ENCODE measurements at places on chromosomes 12 and 14. TPM values are rescaled to one million over a fixed set of nuclear protein-coding genes. Genes with fewer than 3 reads are reported as not detected.

The TRAF3 gene
- 27.7 TPM for total RNA-seq

The CISTR gene
- not detected for total RNA-seq

The SDR9C7 gene
- total RNA-seq, result not detected

The SMCO2 gene
- 0.50 TPM for total RNA-seq

The IL31 gene
- total RNA-seq, result not detected

The NPFF gene
- not detected for total RNA-seq

The LRP1-AS gene
- total RNA-seq, result not detected

The SLC39A5 gene
- total RNA-seq, result not detected

The HOXC12 gene
- total RNA-seq, result not detected

The NIN gene
- total RNA-seq, result 64.3 TPM

The USP44 gene
- 1.7 TPM for total RNA-seq

The SLC25A47 gene
- not detected for total RNA-seq

The MMP17 gene
- total RNA-seq, result 3.2 TPM

The BCL11B gene
- total RNA-seq, result 0.27 TPM

The NOVA1 gene
- total RNA-seq, result 6.2 TPM

The C12orf76 gene
- 10.2 TPM for total RNA-seq

The SYT1 gene
- total RNA-seq, result 1.1 TPM

The CCDC196 gene
- total RNA-seq, result not detected

The CAMKK2 gene
- total RNA-seq, result 28.5 TPM

The RNF212B gene
- not detected for total RNA-seq

The MYL6B gene
- 51.1 TPM for total RNA-seq

The LTBP2 gene
- total RNA-seq, result 256 TPM

The LALBA gene
- not detected for total RNA-seq

The PUS7L gene
- 25.5 TPM for total RNA-seq

The PCNX1 gene
- total RNA-seq, result 57.7 TPM

The PWP1 gene
- total RNA-seq, result 171 TPM

The TMPRSS12 gene
- total RNA-seq, result not detected

The NDRG2 gene
- not detected for total RNA-seq

The ANKRD33 gene
- total RNA-seq, result 0.27 TPM

The RPAP3 gene
- total RNA-seq, result 25.8 TPM

The NTN4 gene
- total RNA-seq, result 68.2 TPM
